ENCODE measurements at places on chromosomes 3 and 15.

DNA sequence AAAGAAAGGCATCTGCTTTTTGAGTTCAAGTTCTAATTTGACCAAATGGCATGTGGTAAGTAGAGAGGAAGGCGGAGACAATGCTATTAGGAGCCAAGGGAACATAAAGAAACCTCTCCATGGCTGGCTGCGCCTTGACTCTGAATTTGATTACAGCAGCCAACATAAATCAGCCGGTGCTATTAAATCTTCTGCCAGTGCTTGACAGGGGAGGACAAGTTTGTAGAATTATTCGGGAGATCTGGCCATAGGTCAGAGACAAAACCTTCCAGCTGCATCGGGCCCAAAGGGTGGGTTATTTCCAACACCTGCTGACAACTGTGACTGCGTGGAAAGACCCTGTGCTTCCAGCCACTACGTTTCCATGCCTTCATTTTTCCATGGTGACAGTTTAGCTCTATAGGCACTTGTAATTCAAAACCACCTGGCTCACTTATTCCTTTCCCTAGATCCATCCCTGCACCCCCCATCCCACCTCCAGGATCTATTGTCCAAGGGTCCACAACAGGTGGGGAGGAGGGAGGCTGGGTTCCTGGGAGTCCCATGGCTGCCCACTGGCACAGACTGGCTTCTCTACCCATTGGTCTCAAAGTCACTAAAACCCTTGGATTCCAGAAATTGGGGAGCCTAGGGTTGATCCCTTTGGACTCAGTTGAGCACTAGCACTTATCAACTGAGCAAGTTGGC, 15.9 kb downstream of the COLQ start:
- DNase-seq: no peak

DNA sequence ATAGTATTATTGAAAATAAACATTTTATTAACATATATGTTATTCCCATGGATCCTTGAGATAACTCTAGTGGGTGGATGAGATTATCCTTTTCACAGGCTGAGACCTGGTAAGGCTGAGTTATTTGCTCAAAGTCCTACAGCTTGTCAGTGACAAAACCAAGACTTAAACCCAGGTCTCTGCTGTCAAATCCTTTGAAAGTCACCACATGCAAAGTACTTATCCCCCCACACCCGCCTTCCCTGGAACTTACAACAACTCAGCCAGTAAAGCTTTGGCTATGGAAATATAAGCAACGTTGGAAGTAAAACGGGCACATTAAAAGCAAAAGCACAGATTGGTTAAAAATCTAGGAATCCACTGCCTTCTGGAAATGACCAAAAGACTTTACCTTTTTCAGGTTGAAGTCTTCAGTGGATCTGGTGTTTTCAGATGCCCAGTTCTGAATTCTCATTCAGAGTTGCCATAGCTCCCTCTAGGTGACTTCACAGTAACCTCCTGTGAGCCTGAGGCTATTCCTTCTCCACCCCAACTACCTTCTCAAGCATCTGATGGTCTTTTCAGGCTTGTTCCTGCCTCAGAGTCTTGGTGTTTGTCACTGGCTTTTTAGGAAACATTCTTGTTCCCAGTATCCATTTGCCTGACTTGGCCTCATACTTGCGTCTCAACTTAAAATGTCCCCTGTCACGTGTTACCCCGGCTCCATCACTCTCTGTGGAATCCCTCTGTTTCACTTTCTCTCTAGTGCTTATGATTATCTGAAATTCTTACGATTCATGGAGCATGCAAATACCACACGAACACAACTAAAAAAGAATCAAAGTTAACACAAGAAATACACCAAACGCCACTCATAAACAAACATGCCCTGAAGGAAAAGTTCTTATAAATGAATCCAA, 131.2 kb downstream of the MAGI1 start:
- DNase-seq: no peak

DNA sequence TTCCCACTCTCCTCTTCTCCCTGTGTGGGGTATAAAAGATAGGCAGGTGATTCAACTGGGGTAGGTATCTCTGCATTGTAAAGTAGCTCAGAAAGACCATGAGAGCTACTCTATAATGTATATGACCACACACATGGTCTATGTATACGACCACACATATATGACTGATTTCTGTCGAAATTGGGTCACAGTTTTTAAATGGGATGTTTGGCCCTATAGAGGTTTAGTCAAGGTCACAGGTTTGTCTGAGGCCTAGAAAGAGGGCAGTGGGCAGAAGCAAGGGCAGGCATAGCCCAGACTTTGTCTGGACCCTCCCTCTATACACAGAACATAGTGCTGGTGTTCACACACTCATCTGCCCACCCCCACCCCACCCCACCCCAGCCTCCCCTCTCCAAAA, 4.4 kb downstream of the LAMP3 start:
- no peak for DNase-seq

DNA sequence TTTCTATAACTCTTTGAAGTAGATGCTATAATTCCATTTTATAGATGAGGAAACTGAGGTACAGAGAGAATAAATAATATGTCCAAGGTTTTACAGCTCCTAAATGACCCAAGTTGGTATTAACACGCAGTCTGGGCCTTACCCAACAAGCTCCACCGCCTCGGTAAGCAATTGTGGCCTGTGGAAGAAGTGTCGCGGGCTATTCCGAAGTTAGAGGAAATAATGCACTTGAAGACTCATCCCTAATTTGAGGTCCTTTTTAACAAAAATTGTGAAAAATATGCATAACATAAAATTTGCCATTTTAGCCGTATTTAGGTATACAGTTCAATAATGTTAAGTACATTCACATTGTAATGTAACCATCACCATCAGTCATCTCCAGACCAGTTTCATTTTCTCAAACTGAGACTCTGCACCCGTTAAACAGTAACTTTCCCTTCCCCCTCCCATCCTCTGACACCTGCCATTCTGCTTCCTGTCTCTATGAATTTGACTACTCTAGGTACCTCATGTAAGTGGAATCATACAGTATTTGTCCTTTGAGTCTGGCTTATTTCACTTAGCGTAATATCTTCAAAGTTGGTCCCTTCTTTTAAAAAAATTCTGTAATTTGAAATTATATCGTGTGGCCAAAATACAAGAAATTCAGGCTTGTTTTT, 18.2 kb downstream of the IDH3A start:
- no peak for DNase-seq

- no peak for DNase-seq
Measured at GRCh38 chr15:43881944-43882343, 55.1 kb downstream of the WDR76 start.

GRCh38 chr15:90210593-90210992, 9.5 kb downstream of the SEMA4B start:
- DNase-seq: no peak

DNA sequence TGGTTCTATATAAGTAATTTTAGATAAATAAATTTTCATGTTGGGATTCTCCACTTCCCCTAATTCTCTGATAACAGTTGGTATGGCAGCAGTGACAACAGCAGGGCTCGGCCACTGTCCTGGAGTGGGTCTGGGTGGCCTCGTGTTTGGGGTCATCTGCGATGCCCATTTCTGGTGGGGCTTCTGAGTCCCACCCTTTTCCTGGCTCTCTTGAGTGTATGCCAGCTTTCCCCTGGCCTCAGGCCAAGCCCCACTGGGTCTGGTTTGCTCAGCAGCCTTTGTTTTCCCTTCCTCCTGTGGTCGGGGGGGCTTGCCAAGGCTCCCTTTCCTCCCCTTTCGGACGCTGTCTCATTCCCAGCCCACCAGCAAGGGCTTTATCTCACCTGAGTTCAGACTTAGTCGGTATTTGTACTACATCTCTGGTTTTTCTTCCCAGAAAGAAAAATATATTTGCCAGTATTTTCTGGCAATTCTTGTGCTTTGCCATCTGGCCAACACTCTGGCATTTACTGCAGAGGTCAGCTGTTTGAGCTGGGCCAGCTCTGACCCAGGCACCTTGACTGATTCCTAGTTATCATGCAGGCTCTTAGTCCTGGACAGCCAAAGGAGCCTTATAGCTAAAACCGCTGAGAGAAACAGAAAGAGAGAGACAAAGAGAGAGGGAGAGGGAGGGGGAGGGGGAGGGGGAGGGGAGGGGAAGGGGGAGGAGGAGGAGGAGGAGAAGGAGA, 35.2 kb downstream of the MYZAP start:
- no peak for DNase-seq

DNA sequence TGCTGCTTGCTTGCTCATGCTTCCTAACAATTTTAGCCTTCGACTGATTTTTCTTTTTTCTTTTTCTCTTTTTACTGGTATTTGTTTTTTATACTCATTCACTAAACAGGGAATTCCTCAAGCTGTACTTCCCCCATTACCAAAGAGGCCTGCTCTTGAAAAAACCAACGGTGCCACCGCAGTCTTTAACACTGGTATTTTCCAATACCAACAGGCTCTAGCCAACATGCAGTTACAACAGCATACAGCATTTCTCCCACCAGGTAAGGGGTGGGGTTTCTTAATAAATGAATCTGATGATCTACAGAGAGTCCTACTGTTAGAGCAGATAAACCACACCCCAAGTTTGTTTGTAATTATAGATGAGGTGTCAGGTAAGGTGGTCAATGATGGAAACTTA, 178.8 kb downstream of the MBNL1 start:
- DNase-seq: no peak

DNA sequence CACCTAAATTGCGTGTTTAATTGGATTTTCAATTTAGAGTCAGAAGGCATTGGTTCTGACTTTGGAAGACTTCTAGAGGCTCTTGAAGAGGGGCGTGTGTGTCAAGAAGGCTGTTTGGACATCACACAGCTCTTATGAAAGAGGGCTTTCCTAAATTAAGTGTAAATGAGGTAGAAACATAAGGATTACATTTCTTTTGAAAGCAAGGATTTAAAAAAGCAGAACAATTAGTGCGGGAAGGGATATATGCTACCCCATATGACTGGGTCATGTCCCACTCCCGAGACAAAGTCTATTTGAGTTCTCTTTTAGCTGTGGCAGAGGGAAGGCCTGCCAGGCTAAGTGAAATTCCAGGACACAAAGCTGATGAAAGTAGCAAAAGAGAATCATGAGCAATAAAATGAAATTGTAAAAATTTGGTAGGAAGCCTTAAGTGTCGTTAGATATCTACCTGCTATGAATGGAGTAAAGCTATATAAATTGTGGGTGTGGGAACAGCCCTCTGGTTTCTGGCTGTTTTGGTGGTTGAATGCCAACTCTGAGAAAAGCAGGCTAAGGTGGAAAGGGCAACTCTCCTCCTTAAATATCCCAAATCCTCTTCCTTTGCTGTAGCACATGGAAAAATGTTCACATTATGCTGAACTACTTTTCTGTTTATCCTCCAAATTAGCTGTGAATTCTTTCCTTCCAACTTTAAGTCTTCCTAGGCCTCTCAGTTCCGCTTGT, 100.6 kb upstream of the TSC22D2 start:
- no peak for DNase-seq

DNA sequence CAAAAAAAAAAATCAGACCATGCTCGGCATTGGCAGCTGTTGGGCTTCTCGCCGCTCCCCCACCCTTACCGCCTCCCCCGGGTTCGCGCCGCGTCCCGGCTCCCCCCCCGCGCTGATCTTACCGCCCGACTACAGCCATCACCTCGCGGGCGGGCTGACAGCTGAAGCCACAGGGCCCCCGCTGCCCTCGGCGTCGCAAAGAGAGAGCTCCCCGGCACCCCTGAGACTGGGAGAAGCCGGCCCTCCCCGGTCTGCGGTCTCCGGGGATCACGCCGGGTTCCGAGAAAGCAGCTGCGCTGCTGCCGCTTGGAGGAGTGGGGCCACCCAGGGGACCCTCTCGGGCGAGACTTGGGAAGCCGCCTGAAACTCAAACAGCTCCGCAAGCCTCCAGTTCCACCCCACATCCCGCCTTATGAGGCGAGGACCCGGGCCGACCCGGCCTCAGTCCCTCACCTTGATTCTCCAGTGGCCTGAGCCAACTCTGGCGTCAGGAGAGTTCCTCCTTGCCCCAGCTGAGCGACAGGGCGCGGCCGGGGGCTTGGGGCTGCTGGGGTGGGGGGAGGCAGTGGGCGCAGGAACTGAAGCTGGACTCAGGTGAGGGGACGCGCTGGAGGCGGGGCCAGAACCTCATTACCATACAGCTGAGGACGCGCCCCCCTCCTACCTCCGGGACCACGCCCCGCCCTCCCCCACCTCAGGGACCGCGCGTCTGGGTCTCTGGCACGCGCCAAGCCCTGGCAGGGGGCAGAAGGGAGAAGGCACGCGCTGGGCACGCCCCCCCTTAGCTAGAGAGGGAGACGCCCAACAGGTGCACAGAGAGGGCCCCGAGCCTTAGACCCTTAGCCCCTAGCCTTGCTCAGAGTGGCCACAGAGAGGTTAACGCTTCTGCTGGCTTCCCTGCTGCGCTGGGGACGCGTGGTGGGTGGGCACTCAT, 1.0 kb upstream of the DLL4 start:
- no peak for DNase-seq
